ENCODE measurements at places on chromosomes 2 and 18.

DNA sequence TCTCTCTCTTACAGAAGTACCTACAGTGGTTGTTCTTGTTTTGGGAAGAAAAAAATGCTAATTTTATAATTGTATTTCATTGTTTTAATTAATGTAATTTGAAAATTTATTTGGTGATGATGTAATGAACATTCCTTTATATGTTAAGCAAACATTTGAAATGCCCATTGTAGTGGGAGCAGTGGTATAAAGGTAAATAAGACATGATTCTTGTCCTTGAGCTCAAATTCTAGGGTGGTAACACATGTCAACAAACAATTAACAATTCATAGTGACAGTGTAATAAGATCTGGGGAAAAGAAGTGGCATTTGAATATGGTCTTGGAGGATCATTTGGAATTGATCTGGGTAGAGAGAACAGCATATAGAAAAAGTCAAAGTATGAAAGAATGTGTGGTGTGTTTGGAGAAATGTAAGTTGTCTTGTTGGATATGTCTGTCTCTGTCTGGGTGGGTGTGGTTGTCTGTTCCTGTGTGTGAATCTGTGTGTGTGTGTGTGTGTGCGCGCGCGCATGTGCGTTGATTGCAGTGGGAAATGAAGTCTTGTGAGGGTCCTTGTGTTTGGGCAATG, 5.8 kb downstream of the PTPN4 start:
- no peak for DNase-seq

DNA sequence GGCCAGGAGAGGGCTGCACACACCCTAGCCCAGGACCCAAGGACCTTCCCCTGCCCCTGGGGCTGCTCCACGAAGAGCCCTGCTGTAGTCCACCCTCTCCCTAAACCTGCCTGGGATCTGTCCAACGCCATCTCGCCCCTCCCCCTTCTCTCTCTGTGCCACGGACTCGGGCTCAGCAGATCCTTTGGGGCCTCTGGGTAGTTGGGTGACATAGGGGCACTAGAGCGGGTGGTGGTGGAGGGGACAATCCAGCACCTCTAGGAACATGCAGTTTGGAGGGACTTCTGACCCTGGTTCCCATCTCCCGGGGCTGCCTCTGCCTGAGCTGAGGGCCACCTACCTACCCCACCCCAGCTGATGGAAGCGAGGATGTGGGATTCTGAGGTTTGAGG, 7.3 kb upstream of the CRYBA2 start:
- DNase-seq = peak; percentile 43

DNA sequence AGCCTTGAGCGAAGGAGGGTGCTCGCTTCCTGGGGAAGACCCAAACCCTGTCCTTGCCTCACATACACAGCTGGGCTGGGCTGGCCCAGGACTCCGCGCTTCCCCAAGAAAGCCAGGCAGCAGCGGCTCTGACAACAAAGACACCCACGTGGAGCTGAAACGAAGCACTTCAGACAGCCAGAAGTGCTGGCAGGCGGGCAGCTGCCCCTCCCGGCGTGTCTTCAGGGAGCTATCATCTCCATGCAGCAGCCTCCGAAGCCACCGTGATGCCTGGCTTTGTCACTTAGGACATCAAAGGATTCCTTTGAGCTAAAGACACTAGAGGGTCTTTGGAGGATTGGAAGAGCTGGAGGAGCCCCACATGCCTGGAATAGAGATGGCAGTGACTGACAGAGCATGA, 35.2 kb downstream of the C1QL2 start:
- peak; percentile 9 for DNase-seq

- DNase-seq = no peak
These were observed 3.1 kb downstream of the GYPC start for GRCh38 chr2:126658905-126659561.

- DNase-seq = no peak
These were observed 375.4 kb downstream of the DCC start for GRCh38 chr18:52715421-52715820.

GRCh38 chr18:63741769-63742168, 33.4 kb upstream of the SERPINB7 start:
- no peak for DNase-seq

DNA sequence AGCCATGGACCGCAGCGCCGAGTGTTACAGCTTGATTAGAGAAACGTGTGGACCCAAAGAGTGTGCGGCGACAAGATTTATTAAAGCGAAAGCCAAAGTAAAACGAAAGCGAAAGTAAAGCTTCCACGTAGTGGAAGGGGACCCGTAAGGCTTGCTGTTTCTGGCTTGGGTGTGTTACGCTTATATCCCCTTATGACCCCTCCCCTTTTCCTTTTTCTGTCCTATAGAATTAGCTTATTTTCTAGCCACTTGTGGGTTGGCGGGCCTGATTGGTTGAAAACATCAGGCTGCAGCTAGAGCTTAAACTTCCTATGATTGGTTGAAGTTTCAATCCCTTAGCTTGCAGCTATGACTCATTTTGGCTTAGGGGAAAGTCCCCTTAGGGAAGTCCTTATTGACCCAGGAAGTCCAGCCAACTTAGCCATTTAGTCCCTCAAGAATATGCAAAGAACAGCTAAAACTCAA, 969.7 kb downstream of the DCDC2C start:
- peak; percentile 89 for DNase-seq

- no peak for DNase-seq
These were observed 99.0 kb upstream of the SNTG2 start for GRCh38 chr2:851680-852079.

- DNase-seq = no peak
These were observed 25.9 kb downstream of the MROH2A start for GRCh38 chr2:233803994-233804393.

DNA sequence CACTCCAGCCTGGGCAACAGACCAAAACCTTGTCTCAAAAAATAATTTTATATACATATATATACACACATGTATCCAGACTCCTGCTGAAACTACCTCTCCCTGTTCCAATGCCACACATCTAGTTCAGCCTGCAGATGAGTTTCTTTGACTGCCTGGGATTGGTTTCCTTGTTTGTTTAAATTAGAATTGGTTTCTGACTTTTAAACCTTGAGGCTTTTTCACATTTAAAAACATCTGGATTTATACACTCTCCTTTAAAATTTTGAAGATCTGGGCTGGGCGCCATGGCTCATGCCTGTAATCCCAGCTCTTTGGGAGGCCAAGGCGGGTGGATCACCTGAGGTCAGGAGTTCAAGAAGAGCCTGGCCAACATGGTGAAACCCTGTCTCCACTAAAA, 21.8 kb upstream of the CXCR1 start:
- DNase-seq = no peak

DNA sequence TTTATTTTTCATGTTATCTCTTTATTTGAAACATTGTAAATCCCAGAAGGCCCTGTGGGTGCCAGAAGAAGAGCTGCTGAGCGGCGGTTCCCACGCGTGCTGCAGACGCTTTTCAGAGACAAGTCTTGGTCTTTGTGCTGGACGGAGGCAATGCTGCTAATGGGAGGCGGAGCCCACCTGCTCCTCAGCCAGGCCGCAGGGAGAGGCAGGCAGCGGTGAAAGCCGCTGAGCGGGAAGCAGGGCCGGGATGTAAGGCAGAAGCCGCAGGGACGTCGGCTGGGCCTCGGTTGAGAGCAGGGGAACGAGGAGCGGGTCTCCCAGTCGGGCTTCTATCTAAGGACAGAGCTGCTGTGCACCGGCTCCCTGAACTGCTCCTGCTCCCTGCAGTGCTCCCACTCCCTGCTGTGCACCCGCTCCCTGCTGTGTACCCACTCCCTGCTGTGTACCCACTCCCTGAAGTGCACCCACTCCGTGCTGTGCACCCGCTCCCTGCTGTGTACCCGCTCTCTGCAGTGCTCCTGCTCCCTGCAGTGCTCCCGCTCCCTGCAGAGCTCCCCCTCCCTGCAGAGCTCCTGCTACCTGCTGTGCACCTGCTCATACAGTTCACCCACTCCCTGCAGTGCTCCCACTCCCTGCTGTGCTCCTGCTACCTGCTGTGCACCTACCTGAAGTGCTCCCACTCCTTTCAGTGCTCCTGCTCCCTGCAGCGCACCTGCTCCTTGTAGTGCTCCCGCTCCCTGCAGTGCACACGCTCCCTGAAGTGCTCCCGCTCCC, 16.4 kb downstream of the TMEM18 start:
- no peak for DNase-seq

DNA sequence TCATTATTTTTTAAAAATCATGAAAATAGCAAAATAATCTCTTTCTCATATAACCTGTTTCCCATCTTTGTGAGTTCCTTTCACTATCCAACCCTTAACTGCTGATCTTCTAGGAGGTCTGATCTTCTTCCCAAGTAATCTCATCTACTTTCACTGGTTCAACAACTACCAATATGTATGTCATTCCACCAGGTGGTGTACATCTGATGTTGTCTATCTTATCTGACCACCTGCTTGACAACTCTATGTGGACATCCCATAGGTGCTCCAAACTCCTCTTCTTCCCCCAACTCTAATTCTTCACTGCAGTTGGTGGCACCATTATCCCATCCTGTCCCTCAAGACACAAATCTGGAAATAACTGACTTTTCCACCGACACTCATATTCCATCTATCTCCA, 62.5 kb downstream of the FAM228A start:
- no peak for DNase-seq

DNA sequence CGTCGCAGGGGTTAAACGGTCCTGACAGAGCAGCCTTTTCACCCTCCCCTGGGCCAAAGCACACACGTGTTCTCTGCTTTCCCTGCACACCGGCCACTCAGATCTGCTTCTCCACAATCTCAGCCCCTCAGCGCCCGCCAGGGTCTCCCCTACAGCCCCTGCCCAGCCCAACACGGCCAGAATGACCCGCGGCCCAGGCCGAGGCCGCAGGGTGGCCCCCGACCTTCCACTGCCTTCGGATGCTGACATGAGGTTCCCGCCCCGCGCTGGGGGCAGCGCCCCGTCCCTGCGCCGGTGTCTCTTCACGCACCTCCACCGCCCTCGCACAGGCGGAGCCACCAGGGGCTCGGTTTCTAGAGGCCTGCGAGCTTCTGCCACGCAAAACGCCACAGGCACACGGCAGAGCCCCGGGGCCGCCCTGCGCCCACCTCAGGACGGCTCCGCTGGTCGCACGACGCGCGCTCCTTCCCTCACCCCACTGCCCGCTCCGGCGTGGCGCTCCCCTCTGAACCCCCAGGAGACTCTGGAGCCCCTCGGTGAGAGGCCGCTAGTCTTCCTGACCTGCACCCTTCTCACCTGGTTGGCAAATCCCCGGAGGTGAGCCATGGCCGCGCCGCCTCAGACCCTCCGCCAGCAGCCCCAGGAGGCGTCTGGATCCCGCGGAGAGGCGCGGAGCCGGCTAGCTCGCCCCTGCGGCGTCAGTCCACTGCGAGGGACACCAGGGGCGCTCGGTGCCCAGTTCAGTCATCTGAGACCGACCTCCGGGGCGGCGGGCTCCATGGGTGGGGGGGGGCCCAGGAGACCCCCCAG, 749 bp downstream of the STK25 start:
- peak; percentile 10 for DNase-seq

GRCh38 chr18:10937743-10938640, 211.4 kb downstream of the PIEZO2 start:
- peak; percentile 37 for DNase-seq

GRCh38 chr2:96449637-96450036, 55.5 kb downstream of the NEURL3 start:
- no peak for DNase-seq

DNA sequence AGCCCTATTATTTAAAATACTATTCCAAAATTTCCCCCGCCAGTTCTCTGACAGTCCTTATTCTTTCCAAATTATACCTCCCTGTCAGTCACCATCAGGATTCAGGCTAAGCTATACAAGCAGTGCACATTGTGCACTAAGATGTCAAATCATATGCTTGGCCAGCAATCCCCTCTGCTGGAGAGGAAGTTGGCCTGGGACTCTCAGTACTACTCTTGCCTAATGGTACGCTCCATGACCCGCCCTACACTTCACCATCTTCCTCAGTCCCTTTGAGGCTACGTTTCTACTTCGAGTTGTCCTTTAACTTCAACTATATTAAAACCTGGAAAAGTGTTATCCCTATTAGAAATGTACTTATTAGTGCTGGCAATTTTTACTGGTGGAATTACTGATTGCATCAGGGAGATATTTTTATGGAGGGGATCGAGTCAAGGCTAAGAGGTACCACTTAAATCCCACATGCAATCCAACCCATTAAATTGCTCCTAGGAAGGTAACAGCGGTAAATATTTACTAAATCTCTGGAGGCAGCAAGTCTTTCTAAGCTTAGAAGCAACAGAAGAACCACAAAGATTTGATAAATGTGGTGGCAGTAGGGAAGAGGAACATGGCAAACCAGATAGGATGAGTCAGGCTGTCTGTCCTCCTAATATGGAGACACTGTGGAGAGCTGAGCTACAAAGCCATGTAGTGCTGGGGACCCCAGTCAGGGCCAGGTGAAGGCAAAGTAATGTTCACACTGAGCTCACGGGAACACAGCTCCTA, 2.7 kb downstream of the USP40 start:
- no peak for DNase-seq

DNA sequence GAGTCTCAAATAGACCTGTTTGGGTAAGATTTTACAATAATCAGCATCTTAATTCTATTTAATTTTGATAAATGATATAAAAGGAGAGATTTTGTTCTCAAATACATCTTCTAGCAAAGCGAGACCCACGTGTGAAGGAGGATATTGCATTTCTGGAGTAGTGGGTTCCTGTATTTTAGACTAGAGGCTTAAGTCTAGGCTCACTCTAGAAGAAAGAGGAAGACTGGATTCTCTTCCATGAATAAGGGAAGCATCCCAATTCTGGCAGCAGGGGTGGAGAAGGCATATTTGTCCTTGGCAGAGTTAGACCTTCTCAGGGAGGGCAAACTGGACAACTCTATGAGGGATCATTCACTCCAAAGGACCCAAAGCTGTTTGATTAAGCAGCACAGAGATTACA, 11.3 kb upstream of the FAM228A start:
- DNase-seq = no peak

DNA sequence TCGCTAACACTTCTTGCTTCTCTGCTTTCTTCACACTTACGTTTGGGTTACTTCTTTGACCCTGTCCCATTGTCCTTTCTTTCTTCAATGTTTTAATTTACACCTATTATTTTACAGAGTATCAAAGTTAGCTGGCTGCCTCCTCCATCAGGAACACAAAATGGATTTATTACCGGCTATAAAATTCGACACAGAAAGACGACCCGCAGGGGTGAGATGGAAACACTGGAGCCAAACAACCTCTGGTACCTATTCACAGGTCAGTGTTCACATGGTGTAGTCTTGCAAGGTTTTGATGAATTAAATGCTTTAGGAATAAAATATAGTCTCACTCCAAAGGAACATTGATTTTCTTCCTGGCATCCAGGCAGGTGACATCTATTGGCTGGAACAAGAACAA, 919.0 kb downstream of the MBD2 start:
- no peak for DNase-seq

DNA sequence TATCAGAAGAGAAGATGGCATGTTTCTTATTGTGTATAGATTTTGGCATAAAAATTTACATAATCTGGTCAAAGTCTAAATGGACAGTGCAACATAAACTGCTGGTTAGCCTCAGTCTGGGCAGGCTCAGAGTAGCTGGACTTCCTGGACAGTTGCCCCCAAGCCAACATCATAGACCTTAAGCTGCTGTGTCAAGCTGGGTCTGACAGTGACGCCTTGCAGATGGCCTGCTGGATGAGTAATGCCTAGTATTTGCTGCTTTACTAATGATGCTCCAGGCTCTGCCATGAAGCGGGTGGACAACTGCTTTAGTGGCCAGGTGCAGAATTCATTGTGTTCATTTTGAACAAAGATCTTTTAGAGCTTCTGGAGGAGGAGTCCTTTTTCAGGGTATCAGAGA, 603.7 kb upstream of the ZEB2 start:
- DNase-seq = no peak

- DNase-seq = no peak
These were observed 22.7 kb upstream of the SPR start for GRCh38 chr2:72864500-72864899.
